ENCODE measurements at places on chromosomes 12 and 14.

- peak; percentile 43 for DNase-seq
Measured at GRCh38 chr12:5230156-5230555, 186.5 kb downstream of the KCNA5 start.

DNA sequence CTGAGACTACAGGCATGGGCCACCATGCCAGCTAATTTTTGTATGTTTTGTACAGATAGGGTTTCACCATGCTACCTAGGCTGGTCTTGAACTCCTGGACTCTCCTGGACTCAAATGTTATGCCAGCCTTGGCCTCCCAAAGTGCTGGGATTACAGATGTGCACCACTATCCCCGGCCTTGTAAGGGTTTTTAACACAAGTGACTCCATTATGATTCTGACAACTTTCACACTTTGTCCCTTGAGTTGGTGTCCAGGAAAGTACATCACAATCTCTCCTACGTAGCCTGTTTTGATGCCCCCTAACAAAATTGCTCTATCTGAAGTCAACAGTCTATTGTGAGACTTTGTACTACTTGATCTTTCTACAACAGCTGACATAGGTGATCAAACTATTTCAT, 11.4 kb upstream of the METAP2 start:
- no peak for DNase-seq

DNA sequence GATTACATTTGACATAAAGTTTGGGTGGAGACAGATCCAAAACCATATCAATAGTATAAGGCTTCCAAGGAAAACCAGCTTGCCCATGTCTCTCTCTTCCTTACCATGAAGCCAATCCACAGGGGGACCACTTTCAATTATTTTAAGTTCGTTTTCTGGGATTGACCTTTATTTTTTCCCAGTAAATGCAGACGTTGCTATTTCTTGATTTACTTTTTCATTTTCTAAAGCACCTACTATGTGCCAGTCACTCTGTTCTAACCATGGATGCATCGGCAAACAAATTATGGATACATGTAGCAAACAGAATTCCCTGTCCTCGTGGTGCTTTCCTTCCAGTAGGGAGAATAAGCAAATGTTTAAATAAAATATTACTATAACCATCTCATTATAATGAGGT, 65.8 kb upstream of the KCNA1 start:
- no peak for DNase-seq

GRCh38 chr12:4535092-4535491, 3.6 kb upstream of the RAD51AP1 start:
- DNase-seq: no peak

DNA sequence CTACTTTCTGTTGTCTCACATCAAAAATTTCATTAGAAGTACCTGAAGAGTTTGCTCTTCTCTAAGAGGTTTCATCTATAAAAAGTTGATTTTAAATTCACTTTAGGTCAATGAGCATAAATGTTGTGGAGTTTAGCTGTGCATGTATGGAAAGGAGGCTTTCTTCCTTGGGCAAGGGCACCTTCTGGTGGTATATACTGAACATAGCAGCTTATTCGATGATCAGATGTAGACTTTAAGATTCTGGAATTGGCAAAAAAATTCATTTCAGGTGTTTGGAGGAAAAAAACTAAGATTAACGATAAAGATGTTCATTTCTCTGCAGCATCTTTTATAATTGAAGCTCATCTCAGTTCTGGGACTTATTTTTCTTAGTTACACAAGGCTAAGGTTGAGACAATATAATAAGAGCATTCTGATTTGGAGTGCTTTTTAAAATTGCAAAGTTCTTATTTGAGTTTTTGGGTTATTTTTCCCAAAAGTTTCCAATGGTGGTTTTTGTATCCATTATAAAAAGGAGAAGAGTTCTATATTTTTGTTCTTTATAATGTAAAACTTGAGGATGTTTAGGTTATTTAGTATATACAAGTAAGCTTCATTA, 46.8 kb downstream of the TMEM117 start:
- DNase-seq: peak; percentile 38

Measured in fibroblast of skin of left quadriceps (primary cell).